ENCODE measurements at places on chromosomes 2 and 18.

DNA sequence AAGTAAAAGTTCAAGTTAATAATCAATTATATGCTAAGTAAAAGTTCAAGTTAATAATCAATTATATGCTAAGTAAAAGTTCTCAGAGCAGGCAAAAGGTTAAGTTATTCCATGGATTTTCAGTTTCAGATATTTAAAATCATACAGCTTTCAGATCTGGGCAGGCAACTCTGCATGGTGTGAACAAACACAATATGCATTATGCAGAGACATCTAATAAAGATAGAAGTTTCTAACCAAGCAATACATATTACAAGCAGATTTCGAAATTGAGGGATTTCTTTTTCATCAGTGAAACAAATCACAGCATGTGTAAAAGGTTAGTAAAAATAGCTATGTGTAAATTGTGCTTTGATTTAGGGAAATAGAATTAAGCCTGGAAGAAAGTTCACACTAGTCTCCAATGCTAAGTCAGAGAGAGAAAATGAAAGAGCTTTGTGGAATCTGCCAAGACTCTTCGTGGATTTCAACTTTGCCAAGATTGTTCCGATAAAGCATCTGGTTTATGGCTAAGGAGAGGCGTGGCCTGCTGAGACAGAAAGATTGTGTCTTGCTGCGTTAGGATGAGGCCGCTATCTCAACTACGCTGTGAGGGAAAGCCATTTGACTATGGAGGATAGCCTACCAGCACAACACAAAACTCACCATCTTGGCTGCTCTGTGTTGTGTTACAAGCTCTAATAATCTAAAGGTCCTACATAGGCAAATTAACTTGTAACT is 60.1 kb upstream of the SLC16A14 start:
- DNase-seq, result no peak

DNA sequence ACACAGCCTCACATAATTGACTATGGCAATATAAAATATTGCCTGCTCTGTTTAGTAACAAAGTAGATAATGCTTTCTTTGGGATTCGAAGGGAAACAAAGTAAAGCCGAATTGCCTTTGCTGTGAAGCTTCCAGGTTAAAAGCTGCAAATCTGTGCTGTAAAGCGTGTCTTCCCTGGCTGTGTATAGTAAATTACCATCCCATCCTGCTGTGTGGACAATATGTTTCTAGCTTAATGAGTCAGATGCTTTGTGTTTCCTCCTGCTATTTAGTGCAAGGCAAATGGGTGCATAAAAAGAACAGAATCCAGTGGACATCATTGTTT is 265.1 kb downstream of the SOCS6 start:
- DNase-seq, result no peak

GRCh38 chr2:83282841-83283240 is 1176.2 kb downstream of the SUCLG1 start:
- DNase-seq, result no peak

GRCh38 chr2:128302011-128302743 is 16.5 kb downstream of the HS6ST1 start:
- no peak for DNase-seq

- DNase-seq, result no peak
These were observed 37.1 kb downstream of the SH2D6 start for GRCh38 chr2:85455552-85456090.

GRCh38 chr2:77962943-77963342 is 440.8 kb upstream of the LRRTM4 start:
- no peak for DNase-seq

- no peak for DNase-seq
These were observed 999 bp upstream of the IL36B start for GRCh38 chr2:113053666-113054065.

DNA sequence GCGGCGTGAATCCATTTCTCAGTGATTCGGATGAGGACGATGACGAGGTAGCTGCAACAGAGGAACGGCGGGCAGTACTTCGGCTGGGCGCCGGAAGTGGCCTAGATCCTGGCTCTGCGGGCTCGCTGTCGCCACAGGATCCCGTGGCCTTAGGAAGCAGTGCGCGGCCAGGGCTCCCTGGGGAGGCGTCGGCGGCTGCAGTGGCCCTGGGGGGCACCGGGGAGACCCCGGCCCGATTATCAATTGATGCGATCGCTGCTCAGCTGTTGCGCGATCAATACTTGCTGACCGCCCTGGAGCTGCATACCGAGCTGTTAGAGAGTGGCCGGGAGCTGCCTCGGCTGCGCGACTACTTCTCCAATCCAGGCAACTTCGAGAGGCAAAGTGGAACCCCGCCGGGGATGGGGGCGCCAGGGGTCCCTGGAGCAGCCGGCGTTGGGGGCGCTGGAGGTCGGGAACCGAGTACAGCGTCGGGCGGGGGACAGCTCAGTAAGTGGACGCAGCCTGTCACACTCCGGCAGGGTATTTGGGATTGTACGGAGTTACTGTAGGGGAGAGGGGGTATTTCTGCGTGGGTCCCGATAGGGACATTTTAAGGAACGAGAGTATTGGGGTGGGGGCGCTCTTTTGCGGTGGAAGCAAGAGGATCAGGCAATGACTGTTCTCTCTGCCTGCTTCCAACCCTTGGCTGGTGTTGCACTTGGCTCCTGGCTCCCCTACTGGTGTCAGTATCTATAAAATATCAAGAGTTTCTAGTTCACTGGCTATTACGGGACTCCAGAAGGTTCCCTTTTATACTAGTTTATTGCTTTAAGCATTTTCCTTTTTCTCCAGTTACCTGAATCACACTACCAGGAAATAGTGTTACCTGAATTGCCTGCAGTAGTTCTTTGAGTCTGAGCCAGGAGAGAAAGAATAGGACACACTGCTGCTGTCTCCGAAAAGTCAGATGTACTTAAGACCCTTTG is 772 bp downstream of the RELCH start:
- peak; percentile 29 for DNase-seq

DNA sequence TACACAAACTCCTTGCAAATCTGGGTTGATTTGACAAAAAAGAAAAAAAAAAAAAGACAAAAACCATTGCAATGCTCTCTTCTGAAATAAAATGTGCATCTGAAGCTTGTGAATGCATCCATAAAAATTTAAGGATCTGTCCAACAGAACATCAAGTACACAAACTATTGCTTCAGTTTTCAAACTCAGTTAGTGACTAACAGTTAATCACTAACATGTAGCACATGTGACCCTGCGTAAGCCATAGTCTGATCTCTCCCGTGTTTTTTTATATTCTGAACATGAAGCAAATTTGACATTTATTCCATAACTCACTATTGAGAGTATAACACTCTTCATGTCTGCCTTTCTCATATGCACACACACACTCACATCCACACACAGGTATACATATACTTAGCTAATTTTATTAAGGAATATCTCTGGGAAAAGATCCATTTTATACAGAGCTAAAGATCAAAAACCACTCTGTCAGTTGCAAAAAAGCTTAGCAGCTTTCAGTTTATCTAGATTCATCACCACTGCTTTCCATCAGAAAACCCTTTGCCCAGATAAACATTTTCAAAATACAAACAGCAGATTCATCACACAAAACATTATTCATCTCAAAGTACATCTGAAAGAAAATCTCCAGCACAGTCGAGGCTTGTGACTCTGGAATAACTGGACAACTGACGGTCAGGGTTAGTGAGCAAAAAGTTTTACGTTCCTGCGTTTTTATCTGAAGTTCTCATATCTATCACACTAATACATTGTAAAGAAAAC is 1000.4 kb upstream of the ACVR2A start:
- no peak for DNase-seq

DNA sequence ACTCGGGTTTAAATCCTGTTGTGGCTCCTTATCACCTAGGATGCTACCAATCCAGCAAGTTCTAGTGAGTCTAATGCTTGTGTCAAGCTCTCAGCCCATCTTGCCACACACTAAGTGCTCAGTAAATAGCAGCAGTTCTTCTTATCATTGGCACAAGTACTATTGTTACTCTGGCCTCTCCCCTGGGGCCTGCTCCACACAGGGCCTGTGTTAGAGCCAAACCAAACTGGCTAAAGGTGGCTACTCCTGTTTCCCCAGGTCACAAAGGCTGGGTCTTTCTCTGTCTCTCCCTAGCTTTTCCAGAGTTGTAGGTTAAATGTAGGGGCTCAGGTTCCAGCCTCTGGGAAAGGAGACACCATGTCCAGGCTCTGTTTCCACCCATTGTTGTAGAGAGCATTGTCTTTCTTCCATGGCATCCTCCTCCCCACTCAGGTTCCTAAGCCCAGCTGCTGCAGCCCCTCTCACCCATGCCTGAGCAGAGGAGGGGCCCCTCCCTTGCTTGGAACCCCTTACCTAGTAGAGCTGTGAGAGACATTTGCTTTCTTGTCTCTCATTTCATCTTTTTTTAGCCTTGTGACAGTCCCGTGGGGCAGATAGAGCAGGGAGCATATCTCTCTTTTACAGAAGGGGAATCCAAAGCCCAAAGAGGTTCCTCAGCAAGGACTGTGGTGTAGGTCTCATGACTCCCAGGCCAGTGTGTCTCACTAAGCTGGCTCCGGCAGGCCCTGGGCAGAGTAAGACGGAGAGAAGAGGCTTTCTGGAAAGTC is 56.4 kb upstream of the OTOF start:
- no peak for DNase-seq

DNA sequence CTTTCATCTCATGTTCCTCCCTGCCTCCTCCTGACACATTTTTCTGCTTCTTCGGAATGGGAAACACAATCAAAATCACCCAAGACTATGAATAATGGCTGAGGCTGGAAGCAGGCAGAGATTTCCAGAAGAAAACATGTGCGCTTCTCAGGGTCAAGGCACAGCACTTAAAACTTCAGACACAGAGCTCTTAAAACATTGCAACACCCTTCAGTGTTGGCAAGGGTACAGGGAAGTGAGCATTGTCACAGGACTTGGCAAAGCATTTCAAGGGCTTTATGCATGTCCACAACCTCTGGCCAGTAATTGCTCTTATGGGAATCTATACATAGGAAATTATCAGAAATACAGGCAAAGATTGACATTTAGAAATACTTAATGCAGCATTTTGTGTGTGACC is 477.6 kb upstream of the KLHL29 start:
- DNase-seq, result no peak

- no peak for DNase-seq
These were observed 17.3 kb upstream of the TTR start for GRCh38 chr18:31574359-31574758.

GRCh38 chr2:242031481-242032019 is 162.0 kb downstream of the RTP5 start:
- DNase-seq, result peak; percentile 52

- no peak for DNase-seq
These were observed 57.2 kb downstream of the LIPG start for GRCh38 chr18:49618742-49619681.

DNA sequence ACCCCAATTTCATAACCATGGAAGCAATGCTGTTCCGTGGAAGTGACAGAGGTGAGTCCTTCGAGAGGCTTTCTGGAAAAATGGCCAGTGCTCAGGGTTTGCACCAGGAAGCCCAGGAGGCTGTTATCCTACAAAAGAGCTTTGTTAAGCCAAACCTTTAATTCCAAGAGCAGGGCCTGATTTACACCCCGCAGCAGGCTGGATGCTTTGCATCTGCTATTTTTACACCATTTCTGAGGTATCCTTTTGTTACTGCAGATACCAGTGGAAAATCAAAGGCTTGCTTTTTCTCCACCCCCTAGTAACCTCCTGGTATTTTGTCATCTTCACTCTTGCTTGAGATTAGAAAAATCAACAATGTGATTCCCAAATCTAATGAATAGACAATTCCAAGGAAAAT is 380.6 kb downstream of the SOX11 start:
- DNase-seq, result no peak

- DNase-seq, result no peak
These were observed 6.6 kb downstream of the NR4A2 start for GRCh38 chr2:156325688-156326525.

DNA sequence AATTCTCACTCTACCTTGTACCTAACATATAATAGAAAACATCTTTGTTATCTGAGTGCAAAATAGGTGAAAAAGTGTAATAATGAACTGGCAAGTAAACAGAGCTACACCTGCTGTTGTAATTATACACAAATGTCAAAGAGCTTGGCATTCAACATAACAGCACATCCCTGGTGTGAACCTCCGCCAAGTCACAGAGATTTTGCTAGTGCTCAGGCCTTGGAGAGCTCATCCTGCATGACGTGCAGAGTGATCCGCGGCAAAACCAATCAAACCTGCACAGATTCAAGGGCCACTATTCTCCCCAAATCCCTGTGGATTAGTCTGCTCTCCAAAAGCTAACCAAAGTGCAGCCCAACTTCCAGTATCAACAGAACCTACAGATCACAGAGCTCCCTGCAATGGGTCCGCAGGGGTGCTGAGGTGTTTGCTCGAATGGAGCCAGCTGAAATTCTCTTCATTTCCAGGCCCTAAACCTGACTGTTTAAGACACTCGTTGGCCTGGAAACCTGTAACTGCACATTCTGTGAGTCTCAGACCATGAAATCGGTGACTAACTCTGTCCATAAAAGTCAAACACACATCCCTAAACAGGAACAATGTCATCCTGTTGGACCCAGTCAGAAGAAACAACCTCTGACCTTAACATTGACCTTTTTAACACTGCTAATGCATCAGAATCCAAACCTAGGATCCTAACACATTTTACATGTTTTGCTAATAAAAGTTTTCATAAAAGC is 111.8 kb downstream of the EPB41L3 start:
- DNase-seq, result no peak

- no peak for DNase-seq
These were observed 268.8 kb downstream of the MREG start for GRCh38 chr2:215744514-215744913.

- DNase-seq, result no peak
These were observed 20.5 kb downstream of the TMEM18 start for GRCh38 chr2:656676-657075.

DNA sequence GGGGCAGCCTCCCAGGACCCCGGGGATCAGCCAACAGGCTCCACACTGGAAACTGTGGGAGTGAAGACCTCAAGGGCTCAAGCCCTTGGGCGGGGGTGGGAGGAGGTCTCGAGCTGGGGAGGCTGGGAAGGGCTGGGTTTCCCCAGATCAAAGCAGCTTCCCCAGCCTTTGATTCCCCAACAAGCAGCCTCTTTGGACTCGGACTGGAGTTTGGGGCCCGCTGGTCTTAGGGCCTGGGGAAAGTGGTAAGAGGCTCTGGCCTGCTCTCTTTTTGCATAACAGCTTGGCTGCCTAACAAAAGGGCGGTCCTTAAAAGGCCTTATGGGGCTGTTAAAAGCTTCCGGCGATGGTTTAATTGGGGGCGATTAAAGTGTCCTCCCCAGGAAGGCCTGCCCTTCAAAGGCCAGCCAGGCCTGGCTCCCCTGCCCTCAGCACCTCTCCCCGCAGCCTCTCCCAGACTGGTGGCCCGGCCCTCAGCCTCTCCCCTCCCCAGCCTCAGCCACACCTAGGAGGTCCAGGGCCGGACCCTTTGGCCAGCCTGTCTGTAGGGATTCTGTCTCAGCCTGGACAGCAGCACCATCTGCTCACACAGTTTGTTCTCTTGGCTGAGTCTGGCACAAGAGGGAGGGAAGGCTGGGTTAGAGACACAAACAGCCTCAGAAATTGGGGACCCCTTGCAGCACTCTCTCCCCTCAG is 39.6 kb downstream of the ZFP36L2 start:
- no peak for DNase-seq

DNA sequence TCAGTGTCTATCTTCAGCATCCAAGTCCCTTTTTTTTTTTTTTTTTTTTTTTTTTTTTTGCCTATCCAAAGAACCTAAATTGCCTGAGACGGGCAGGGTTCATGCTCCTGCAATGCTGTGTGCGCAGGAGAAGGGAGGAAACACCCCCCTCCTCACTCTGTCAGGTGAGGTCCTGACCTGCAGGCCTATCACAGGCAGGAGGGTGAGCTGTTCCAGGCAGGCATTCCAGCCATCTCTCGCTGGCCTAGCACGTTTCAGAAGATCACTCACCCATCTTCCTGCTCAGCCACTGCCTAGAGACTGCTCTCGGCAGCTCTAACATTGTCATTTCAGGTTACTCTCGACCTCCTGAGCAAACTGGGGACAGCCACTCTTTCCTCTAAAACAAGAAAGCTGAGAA is 48.4 kb upstream of the LAPTM4A start:
- DNase-seq, result no peak

Data from activated CD4-positive, alpha-beta T cell treated with anti-CD3 and anti-CD28 coated beads, Interleukin-2, Interleukin-4, amounts not matched to agents 100 ng/mL and 50 ng/mL, durations not matched to agents 16 hours and 8 hours (primary cell).